Heart right ventricle (tissue), 16 donors: ENCODE measurements at places on chromosomes 11 and 22. TPM values are rescaled to one million over a fixed set of nuclear protein-coding genes. Genes with fewer than 3 reads are reported as not detected.

MN1 gene
- 3.6 TPM for total RNA-seq

ARHGAP8 gene
- total RNA-seq: not detected

- DNase-seq: no peak
Measured at GRCh38 chr22:38454353-38455075, 485 bp downstream of the KCNJ4 start.

- no peak for DNase-seq
Measured at GRCh38 chr11:13972944-13973343, 10.4 kb downstream of the SPON1 start.

GRCh38 chr22:45034821-45035220, 25.0 kb upstream of the PHF21B start:
- no peak for DNase-seq
